Subcutaneous preadipocyte (primary cell): ENCODE measurements at places on chromosomes 1 and 21. TPM values are rescaled to one million over a fixed set of nuclear protein-coding genes. Genes with fewer than 3 reads are reported as not detected.

ECM1 gene
- 23.9 and 26.8 TPM in 2 replicates for total RNA-seq

MFSD2A gene
- total RNA-seq = 6.2 and 16.6 TPM in 2 replicates

UBL4B gene
- not detected in 2 replicates for total RNA-seq

CLIC6 gene
- 0.20 and 0.73 TPM in 2 replicates for total RNA-seq

ATP8B2 gene
- total RNA-seq = 144 and 149 TPM in 2 replicates

CFAP74 gene
- not detected in 2 replicates for total RNA-seq

TNFRSF25 gene
- 0.37 and 3.1 TPM in 2 replicates for total RNA-seq

SHE gene
- under 0.01 TPM in 1 of 2 replicates, not detected in the other for total RNA-seq

LCE2B gene
- total RNA-seq = not detected in 2 replicates

EXTL1 gene
- under 0.01 TPM in 2 replicates for total RNA-seq

METTL13 gene
- 17.6 and 24.2 TPM in 2 replicates for total RNA-seq

COL6A2 gene
- 1,641 and 2,374 TPM in 2 replicates for total RNA-seq

ZNF683 gene
- total RNA-seq = not detected in 2 replicates

OPRD1 gene
- total RNA-seq = not detected in 2 replicates

NEXN gene
- 7.6 and 9.9 TPM in 2 replicates for total RNA-seq

RPTN gene
- total RNA-seq = not detected in 2 replicates

C1QTNF12 gene
- 0.59 and 1.8 TPM in 2 replicates for total RNA-seq

IL19 gene
- not detected in 2 replicates for total RNA-seq

TEDDM1 gene
- not detected in 2 replicates for total RNA-seq

CADM3 gene
- 0.20 and 1.1 TPM in 2 replicates for total RNA-seq

ZSWIM5 gene
- total RNA-seq = 0.20 and 0.37 TPM in 2 replicates

SPRR4 gene
- total RNA-seq = not detected in 2 replicates

TMEM51 gene
- 1.5 and 2.5 TPM in 2 replicates for total RNA-seq

OR2M3 gene
- total RNA-seq = not detected in 2 replicates

CR1L gene
- total RNA-seq = not detected in 2 replicates

PEX10 gene
- total RNA-seq = 26.8 and 29.1 TPM in 2 replicates

MMEL1 gene
- not detected in 2 replicates for total RNA-seq

LINGO4 gene
- not detected in 2 replicates for total RNA-seq

DYNLT5 gene
- total RNA-seq = 0.73 and 0.78 TPM in 2 replicates

SLAMF9 gene
- total RNA-seq = not detected in 2 replicates

RHBDL2 gene
- 0.37 and 0.39 TPM in 2 replicates for total RNA-seq

FAM177B gene
- not detected in 2 replicates for total RNA-seq

NASP gene
- 39.3 and 56.9 TPM in 2 replicates for total RNA-seq

CHTOP gene
- total RNA-seq = 33.1 and 46.3 TPM in 2 replicates

MRPL39 gene
- total RNA-seq = 52.2 and 54.0 TPM in 2 replicates

PKN2 gene
- 27.6 and 42.4 TPM in 2 replicates for total RNA-seq

CERS2 gene
- total RNA-seq = 99.6 and 168 TPM in 2 replicates

SYCP1 gene
- total RNA-seq = not detected in 2 replicates

GJA9 gene
- total RNA-seq = under 0.01 TPM in 1 of 2 replicates, not detected in the other

HSPA6 gene
- under 0.01 and 0.20 TPM in 2 replicates for total RNA-seq

ARHGAP30 gene
- total RNA-seq = not detected in 2 replicates

HUNK gene
- under 0.01 and 0.37 TPM in 2 replicates for total RNA-seq

PHLDA3 gene
- 32.5 and 56.6 TPM in 2 replicates for total RNA-seq

NTMT2 gene
- total RNA-seq = not detected in 2 replicates

KIF14 gene
- 9.2 and 18.6 TPM in 2 replicates for total RNA-seq

OLIG2 gene
- not detected in 2 replicates for total RNA-seq

MEGF6 gene
- total RNA-seq = 0.59 and 1.1 TPM in 2 replicates

PRKAA2 gene
- 0.73 and 2.0 TPM in 2 replicates for total RNA-seq

ZMYM1 gene
- 19.8 and 23.7 TPM in 2 replicates for total RNA-seq

ETV3L gene
- not detected in 2 replicates for total RNA-seq

CRNN gene
- not detected in 2 replicates for total RNA-seq

FAM167B gene
- total RNA-seq = 0.39 and 1.1 TPM in 2 replicates

NUP210L gene
- total RNA-seq = under 0.01 TPM in 2 replicates

C4BPB gene
- not detected in 2 replicates for total RNA-seq

SSX2IP gene
- total RNA-seq = 9.6 and 13.3 TPM in 2 replicates

PLD5 gene
- not detected in 2 replicates for total RNA-seq
